ENCODE measurements at places on chromosomes 1 and 21.

DNA sequence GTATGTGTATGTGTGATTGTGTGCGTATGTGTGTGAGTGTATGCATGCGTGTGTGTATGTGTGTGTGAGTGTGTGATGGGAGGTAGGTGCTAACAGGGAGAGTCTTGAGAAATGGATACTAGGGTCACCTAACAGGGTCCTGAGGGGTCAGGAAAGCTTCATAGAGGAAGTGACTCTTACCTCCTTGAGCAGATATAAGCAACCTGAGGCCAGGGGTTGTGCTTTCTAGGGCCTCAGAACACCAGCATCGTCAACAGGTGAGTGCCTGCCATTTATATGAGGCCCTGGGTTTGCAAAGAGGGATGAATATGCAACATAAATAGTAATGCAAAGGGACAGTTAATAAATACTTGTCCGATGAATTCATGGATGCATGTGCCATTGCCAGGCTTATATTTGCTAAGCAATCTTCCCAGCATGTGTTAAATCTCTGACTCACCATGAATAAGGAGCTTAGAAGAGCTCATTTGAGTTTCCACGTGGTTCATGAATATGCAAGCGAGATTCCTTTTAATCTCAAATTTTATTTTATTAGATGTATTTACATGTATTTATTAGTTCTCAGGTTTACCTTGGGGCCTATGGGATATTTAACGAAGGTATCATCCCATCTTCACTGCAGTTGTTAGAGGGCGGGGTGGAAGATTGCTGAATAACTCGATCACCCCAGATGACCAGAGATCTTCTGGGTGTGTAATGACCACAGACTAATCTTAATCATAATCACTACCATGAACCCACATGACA, 438.3 kb downstream of the CAMTA1 start:
- no peak for DNase-seq

DNA sequence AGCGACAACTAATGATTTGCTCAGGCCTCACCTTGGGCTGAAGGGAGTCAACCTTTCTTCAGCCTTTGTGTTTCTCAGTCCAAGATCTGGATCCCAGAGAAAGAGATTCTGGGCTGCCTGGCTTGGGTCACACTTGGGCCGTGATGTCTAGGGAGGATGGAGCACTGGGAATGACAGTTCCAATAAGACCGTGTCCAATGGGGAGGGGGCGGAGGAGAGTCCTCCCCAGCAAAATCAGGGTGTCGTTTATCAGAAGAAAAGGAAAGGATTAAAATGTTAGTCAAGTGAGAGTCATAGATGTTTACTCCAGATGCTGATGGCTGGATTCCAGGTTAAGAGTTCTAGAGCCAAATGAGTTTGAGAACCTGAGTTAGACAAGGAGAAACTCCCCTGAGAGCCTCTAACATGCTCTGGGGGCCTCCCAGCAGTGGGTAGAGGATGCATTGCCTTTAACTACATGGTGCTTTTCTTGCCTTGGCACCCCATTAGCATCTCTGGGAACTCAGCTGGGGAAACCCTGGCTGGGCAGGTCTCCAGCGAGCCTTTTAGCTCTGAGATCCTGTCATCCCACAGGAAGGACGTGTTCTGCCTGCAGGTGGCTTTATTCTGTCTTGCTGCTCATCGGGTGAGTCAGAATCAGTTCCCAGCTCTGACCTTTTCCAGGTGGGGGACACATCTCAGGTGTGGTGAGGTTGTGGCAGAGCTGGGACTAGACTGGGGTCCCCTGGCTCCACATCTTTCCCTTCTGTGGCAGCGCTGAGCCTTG, 22.2 kb downstream of the NIPAL3 start:
- no peak for DNase-seq

GRCh38 chr1:8462371-8462892, 144.5 kb downstream of the SLC45A1 start:
- no peak for DNase-seq

DNA sequence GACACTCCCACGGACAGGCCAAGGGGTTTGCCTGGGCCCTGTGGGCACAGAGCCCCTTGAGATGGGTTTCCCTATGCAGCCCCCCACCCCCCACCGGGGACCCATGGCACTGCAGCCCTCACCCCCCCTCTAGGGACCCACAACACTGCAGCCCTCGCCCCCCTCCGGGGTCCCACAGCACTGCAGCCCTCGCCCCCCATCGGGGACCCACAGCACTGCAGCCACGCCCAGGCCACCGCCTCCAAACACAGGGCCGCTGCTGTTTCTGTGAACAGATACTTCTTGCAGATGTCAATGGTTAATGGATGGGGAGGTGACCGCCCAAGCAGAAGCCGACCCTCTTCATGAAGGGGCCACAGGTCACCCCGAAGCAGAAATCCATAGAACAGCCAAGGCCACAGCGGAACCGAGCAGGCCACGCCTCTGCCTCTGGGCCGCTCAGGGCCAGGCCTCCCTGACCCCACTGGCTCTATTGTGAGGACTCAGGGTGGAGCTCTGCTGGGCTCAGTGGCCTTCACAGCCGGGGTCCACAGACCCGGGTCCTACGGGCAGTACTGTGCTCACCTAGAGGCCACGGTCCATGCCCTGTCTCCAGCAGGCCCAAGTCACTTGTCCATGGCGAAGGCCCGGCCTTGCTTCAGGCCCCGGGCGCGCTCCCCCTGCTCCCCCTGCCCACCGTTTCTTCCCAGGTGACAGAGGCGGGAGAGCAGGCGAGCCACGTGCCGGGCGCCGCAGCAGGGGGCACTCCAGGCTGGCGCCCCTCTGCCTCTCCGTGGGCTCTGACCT, 4.1 kb upstream of the POFUT2 start:
- DNase-seq, result no peak

GRCh38 chr1:212916481-212917133, 33.7 kb upstream of the VASH2 start:
- DNase-seq, result no peak

- no peak for DNase-seq
Measured at GRCh38 chr1:44229435-44230167, 16.3 kb downstream of the DMAP1 start.

DNA sequence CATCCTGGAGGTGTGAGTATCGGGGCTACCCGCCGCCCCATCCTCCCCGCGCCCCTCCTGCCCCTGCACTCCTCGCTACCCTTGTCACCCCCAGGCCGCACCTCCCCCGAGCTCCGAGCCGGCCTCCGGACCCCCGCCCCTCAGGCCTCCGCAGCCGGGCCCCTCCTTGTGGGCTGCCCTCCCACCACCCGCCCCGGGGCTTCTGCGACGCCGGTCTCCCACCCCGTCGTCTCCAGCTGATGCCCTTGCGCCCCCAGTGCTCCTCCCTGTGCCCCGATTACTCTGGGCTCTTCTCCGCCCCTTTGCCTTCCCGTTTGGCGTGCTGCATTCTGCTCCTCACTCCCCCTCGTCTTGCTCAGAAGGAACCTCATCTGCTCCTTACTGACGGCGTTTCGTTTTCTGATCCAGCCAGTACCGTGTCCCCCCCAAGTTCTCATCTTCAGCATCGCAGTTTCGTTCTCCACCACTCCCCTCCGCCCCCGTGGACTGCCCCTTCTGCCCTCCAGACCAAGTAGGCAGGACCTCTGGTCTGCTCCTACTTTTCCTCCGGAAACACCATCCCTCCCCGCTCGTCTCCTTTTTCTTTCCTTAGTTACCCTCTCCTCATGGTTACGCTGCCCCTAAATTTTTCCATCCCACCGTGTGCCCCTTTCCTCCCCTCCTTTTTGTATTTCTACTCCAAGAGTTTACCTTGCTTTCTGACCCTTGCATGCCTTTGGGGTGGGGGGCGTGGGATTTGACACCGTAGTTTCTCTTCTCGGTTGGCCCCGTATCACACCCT, 841 bp downstream of the SNX27 start:
- DNase-seq, result peak; percentile 7

- DNase-seq, result no peak
Measured at GRCh38 chr1:92797961-92798360, 13.1 kb upstream of the EVI5 start.

- peak; percentile 14 for DNase-seq
Measured at GRCh38 chr1:32754317-32755097, 51.9 kb upstream of the SYNC start.

DNA sequence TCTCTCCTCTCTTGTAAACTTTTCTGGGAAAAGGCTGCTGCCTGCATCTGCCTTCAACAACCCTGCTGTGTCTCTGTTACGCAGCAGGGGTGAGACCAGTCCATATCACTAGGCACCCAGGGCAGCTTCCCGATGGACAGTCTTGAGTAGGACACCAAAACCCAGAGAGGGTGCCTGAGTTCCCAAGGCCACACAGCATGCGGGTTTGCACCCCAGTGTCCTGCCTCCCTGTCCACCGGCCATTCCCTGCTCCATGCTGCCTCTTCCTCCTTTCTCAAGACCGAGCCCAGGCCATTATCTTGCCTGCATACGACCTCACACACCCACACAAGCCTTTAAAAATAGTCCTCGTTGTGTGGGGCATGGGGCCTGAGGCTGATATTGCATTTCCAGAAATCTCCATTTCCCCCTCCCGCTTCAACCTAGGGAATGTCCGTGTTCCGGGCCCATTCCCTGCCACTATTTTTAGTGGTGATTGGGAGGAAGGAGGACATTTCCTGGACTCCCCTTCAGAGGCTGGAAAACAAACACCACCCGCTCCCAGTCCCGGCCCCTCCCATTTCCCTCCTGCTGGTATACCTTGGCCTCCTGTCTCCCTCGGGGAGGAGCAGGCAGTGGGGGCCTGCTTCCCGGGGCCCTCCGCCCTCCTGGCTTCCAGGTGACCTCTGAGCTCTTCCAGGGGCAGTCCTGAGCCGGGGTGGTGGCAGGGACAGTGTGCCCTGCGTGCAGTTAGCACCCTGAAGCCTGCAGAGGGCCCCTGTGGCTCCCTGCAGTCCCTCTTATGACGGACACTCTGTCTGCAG, 132.4 kb upstream of the TMEM51 start:
- DNase-seq, result no peak

DNA sequence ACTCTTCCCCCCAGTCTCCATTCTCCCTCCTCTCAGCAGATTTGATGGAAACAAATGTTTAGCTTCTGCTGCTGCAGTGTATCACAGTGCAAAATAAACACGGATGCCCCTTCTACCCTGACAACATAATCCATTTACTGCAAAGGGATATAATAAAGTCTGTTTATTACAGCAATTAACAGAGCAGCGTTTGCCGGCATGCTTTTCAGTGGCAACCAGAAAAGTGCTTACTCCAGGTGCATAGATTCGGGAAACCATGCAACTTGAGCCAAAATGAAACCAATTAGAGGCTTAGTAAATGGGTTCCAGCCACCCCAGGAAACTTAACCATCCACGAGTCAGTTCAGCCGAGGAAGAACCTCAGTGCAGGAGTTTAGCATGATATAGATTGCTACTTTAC, 12.9 kb upstream of the LEMD1 start:
- no peak for DNase-seq

DNA sequence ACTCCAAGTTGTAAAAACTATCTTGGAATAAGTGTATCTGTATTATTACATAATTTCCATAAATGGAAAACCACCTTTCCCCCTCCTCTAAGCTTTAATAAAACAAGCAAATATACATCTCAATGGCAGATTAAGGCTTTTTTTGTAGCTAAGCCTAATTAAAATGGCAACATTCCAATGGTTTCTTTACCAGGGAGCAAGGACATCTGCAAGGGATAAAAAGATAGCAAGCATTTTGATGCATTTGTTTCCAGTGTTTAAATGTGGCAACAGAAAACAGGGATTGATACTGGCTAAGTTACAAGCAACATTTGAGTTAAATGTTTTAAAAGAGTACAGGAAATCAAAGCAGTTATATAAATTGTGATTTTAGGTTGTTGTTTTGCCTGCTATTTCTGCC, 1012.7 kb downstream of the ADGRL2 start:
- DNase-seq, result no peak

DNA sequence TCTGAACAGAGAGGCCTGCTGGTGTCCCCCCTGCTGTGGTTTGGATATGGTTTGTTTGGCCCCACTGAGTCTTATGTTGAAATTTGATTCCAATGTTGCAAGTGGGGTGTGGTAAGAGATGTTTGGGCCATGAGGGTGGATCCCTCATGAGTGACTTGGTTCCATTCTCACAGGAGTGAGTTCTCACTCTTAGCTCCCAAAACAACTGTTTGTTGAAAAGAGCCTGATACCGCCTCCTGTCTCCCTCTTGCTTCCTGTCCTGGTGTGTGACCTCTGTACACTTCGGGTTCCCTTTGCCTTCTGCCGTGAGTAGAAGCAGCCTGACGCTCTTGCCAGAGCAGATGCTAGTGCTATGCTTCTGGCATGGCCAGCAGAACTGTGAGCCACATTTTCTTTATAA, 60.5 kb downstream of the C21orf91 start:
- DNase-seq, result no peak

DNA sequence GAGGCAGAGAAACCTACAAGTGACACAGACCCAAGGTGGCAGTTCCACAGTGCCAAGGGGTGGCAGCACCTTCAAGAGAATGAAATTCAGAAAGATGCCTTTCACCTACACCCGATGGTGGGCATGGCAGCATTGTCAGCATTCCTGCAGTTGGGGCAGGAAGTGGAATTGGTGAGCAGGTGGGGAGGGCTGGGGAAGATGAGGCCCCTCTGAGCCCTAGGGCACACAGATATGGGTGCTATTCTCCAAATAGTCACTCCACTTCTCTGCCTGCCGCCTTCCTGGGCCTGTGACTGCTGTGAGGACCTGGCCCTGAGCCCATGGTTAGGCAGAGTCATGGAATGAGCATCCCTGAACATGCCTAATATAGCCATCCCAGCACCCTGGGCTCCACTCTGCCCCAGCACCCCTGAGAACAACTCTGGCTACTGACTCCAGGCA, 8.3 kb downstream of the SHISA4 start:
- no peak for DNase-seq

GRCh38 chr1:47468709-47469389, 31.0 kb downstream of the FOXD2 start:
- DNase-seq, result no peak

- DNase-seq, result no peak
Measured at GRCh38 chr1:204424621-204425020, 13.0 kb upstream of the PPP1R15B start.

- no peak for DNase-seq
Measured at GRCh38 chr1:39157304-39157703, 47.2 kb upstream of the MACF1 start.

GRCh38 chr1:45097944-45098343, 85.9 kb downstream of the UROD start:
- DNase-seq, result no peak

- DNase-seq, result no peak
Measured at GRCh38 chr1:246283771-246284410, 223.2 kb downstream of the SMYD3 start.

- no peak for DNase-seq
Measured at GRCh38 chr21:28522014-28522799, 470.5 kb downstream of the LTN1 start.

GRCh38 chr1:213618094-213618493, 369.7 kb upstream of the PROX1 start:
- no peak for DNase-seq

GRCh38 chr1:228768355-228769000, 33.2 kb downstream of the RHOU start:
- no peak for DNase-seq

Data from stimulated activated CD4-positive, alpha-beta T cell treated with anti-CD3 and anti-CD28 coated beads, Interleukin-1b, Interleukin-23, amount 100 ng/mL, for 1 hour (primary cell).